Right ventricle myocardium superior (tissue), 1 donor: ENCODE measurements at places on chromosomes 7 and 10. TPM values are rescaled to one million over a fixed set of nuclear protein-coding genes. Genes with fewer than 3 reads are reported as not detected.

DNA sequence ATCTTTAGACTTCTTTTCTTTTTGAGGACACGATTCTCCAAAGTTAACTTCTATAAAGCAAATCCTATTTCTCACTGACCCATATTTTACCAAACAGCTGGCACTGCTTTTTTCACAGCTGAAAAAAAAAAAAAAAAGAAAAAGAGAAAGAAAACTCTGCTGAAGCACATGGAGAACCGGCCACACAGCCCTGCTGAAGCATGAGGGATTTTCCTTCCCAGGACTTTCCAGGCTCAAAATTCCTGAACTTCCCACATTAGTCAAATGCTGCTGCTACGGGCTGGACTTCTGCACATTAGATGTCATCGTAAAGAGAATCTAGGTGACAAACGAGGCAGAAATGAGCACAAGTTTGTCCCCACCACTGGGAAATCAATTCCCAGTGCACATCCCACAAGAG, 25.2 kb downstream of the HIPK2 start:
- DNase-seq, result no peak

DNA sequence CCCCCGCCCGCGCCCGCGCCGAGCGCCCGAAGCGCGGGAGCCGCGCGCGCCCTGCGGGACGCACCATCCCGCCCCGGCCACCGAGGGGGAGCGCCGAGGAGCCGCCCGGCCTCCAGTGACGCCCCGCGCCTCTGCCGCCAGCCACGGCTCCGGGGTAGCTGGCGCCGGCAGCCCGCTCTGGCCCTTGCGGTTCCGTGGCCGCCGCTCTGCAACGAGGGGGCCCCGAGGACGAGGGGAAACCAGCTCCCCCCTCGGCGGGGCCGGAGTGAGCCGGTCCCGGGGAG, at the start of gene PAXIP1:
Gene PAXIP1 (minus strand): TSS at position 33 of the 284 bp plus-strand sequence. CDS start 195 bp downstream, outside the sequence.
- DNase-seq, result no peak

AZGP1 gene
- total RNA-seq, result 113 TPM

NPFFR1 gene
- 0.03 TPM for total RNA-seq

DNA sequence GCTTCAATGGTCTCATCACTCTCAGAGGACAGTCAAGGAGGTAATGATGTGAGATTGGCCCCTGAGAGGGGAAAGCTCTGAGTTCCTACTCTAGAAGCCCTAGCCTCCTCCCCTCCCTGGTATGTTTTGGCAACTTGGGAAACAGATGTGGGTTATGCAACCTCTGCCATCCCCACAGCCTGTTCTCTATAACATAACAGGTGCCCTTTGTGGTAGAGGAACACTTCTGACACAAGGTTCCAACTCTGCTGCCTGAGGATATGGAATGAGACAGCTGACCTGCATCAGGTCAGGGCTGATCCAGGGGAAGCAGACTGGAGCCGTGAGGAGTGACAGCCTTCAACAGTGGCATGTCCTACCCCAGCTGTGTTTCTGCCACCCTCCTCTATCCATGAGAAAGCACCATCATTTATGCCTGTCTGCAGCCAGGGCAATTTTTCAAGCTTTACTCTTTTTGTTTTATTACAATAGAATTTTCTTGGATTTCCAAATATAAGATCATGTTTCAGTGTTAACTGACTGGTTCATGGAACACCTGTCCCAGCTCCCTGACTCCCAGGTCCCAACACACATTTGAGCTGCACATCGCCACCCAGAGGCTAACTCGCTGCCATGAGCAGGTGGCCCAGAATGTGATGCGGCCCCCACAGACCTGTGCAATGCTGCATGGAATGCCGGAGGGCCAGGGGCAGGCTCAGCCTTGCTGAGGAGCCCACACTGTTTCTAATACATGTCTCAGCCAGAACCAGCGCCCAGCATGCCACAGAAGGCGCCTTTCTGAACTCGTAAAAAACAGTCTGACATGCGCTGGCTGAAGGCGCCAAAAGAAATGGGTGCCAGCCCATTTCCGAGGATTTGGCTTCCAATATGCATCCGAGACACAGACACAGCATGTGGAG, 124.8 kb upstream of the CHST15 start:
- DNase-seq, result no peak

GRCh38 chr7:73954181-73954580, 73.8 kb upstream of the ELN start:
- no peak for DNase-seq

- DNase-seq, result no peak
Observed at GRCh38 chr7:91239171-91239604, 25.0 kb upstream of the FZD1 start.

- DNase-seq, result no peak
Observed at GRCh38 chr7:45183711-45184210, 26.2 kb downstream of the RAMP3 start.

DNA sequence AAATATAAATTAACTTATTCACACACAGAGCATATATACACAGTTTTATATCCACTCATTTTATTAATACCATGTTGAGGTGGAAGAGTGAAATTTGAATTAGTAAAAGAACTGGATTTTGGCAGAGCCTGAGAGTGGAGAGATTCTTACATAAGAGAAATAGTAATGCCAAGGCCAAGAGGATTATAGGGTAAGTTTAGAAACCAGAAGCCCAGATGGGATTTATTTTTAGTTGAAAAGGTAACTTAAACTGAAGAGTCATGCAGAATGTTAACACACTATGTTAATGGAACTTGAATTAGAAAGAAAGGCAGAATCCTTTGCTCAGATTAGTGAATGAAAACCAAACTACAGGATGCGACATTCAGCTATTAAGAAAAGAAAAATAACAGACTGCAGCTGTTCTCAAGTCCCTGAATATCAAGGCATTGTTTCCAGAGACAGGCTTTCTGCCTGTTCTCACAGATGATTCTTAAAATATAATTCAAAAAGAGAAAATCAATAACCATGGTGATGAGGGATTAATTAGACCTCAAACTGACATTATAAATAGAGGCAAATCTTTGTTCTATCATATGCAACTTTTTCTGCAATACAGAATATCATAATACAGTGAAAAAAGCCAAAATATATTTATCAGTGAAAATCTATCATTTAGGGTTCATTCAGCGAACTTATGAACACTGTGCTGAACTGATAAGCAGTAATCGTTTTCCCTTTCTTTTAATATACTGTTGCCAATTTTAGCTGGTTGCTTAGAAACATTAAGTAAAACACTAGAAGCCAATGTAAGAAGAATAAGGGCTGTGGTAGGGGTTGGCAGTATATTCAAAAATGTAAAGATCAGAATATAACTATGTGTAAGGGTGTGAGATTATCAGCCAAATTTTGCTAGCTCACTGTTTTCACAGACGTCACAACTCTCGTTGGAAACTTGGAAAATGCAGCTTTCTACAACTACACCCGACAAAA, 34.4 kb downstream of the HECTD2 start:
- no peak for DNase-seq

DNA sequence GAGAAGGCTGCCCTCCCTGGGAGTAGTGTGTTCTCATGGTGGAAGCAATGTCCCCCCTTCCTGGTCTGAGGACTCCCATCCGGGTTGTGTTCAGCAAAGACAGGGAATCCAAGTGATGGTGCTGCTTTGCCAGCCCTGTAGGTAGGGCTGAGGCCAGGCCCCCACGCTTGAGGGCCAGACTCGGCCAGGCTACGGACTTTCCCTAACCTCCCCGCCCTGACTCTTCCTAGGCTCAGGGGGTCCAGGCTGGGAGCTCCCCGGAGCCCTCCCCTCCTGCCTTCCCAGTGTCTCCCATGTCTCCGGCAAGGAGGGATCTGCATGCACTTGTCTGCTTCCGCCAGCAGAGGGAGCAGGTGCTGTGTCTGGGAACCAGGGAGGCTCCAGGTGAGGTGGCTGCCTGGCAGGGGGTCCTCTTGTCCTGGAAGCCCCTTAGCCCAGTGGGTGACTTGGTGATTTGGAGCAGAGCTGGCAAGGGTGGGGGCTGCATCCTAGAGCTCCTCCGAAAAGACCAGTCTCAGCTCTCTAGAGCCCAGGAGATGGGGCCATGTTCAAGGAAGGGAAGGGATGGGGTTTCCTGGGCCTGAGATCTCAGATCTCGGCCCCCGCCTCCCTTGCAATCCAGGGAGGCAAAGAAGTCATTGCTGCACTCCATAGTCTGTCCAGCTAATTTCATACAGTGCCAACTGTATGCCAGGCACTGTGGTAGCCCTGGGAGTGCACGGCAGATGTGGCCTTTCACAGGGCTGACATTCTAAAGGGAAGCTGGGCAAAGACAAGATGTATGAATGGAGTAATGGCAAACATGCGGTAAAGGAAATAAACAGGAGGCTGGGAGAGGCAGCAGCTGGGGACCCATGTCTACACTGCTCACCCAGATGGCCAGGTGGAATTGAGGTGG, 20.3 kb upstream of the SFRP5 start:
- DNase-seq, result peak; percentile 76

- DNase-seq, result no peak
Observed at GRCh38 chr7:141001546-141001945, 13.2 kb downstream of the MRPS33 start.

- DNase-seq, result no peak
Observed at GRCh38 chr7:6346581-6346980, 74.2 kb upstream of the CYTH3 start.
